Stimulated activated CD8-positive, alpha-beta memory T cell treated with anti-CD3 and anti-CD28 coated beads, Interleukin-4, amount 100 ng/mL, for 1 hour (primary cell): ENCODE measurements at places on chromosomes 12 and 14.

GRCh38 chr12:91417650-91418049 lies 235.0 kb upstream of the DCN start:
- no peak for DNase-seq

- DNase-seq, result no peak
Measured at GRCh38 chr14:102793531-102794328, 16.5 kb downstream of the TRAF3 start.

DNA sequence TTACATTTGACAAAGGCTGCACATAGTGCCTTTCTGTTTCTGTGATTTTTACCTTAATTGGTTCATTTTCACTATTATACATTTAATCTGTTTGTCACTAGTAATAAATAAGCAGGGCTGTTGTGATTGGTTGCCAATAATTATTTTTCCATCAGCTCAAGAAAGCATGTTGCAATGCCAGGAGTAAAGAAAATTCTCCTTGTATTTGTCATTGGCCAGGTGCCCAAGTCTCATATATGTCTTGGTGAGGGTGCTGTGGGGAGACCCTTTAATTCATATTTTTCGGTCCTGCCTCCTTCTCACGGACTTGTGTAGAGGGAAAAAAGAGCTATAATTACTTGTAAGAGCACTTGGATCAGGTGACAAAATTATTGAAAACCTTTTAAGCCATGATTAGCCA lies 108.0 kb downstream of the KITLG start:
- DNase-seq, result no peak

DNA sequence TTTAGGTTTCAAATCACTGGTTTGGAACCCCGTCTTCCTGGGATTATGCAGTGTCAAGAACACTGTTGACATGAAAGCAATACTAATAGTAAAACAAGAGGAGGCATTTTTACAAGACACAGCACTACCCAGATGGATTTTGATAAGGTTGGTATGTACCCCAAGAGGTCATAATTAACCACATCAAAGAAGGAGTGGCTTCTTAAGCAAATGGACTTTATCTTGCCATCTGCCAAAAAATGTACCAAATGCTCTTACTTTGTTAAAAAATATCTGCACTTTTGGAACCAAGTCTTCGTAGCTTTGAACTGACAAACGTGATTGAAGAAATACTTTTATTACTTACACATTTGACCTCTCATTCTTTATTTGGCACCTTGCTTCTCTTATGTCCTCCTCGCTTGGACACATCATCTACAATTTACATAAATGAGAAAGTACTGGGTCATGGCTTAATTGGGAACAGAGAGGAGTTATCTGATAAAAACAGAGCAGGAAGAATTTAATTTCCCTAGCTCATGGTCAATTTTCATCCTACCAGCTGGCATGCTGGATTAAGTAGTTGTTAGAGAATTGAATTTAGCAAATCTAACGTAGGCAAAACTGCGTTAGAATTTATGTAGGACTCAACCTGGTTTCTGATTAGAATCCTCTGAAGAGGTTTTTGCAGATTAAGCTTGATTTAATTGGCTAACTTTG lies 54.5 kb upstream of the PRICKLE1 start:
- no peak for DNase-seq

DNA sequence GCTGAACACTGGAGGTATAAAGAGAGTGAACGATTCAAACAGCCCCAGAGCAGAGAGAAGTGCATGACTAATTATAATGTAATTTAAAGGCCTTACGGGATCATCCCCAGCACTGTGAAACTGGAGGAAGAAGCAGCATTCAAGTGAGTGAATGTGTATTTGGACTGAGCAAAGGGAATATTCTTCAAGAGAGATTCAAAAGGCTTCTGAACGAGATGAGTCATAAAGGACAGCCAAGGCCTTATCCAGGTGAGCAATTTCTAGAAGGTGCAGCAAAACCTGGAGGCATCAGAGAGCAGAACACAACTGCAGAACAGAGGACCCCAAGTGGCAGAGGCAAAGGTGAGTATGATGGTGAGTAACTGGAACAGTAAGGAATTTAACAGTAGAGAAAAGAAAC lies 127.2 kb downstream of the BCAT1 start:
- DNase-seq, result no peak

GRCh38 chr14:69780092-69780491 lies 13.2 kb downstream of the SRSF5 start:
- DNase-seq, result no peak
